ENCODE measurements at places on chromosomes 16 and 17.

- DNase-seq, result no peak
These were observed 44.1 kb downstream of the COG7 start for GRCh38 chr16:23408823-23409298.

- no peak for DNase-seq
These were observed 9.3 kb upstream of the VPS4A start for GRCh38 chr16:69301861-69302260.

DNA sequence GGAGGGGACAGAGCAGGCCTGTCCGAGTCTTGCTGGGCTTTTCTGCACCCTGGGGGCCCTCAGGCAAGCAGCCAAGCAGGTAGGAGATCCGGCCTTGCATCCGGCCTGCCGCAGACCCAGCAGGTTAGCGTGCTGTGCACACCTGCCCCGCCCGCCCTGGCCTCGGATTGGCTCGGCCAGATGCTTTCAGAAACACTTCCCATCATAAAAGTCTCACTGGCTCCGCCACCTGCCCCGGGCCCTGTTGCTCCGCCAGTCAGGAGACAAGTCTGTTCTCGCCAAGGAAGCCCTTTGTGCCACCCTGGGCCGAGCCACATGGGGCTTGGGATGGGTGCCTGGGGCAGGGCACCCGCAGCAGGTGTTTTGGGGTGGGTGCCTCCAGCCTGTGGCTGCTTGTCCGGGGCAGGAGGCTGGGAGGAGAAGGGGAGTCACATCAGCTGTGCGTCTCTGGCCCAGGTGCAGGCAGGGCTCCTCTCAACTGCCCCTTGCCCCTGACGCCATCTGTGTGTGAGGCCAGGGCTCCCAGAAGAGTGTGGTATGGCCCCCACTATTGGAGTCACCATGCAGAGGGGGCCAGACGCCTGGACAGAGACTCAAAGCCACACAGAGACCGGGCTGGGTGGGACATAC, 228.2 kb upstream of the GSE1 start:
- DNase-seq, result no peak

DNA sequence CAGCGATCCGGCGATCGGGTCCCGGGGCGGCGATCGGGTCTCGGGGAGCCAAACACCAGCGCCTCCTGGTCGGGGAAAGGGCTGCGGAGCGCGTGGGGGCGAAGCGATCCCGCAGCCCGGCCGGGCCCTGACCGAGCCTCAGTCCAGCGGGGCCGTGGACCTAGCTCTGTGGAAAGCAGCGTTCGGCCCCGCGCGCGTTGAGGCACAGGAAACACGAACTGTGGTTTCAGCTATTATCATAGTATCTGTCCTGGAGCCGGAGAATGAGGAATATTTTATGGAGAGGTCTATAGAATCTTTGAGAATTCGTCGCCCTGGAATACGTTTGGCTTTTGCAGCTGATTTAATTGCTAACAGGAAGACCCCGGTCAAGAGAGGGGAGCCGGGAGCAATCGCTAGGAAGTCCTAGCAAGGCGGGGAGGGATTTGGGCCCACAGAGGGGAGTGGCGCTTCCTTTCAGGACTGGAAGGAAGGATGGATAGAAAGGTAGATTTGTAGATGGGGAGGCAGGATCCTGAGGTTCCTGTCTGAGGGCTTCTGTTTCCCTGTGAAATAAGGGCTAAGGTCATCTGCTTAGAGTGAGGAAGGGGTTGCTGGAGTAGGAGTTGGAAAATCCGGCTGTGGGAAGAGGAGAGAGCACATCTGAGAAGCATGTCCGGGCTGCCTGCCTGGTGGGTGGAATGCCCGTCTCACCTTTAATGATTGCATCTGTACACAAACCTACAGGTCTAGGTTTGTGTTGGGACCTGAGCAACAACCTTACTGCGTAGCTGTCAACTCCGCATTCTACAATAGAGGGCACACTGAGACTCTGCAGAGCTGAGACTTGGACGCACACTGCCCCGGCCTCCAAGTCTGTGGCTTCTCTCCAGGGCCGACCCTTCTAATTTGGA, 770 bp downstream of the CCNF start:
- DNase-seq, result peak; percentile 75

DNA sequence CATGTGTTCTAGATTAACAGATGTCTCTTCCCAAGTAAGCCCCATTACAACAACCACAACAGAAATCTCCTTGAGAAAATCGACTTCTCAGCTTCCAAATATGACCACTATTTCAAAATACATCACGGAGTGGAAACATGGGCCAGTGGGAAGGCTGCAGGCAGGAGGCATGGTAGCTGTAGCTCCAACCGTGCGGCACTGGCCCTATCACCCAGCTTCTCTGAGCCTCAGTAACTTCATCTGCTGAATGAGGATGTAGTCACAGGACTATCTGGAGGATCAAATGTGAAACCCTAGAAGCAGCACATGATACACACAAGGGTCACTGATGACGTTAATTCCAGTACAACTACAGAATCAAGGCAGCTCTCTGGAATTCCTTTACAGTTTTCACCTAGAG, 112.2 kb downstream of the VPS53 start:
- DNase-seq, result no peak

DNA sequence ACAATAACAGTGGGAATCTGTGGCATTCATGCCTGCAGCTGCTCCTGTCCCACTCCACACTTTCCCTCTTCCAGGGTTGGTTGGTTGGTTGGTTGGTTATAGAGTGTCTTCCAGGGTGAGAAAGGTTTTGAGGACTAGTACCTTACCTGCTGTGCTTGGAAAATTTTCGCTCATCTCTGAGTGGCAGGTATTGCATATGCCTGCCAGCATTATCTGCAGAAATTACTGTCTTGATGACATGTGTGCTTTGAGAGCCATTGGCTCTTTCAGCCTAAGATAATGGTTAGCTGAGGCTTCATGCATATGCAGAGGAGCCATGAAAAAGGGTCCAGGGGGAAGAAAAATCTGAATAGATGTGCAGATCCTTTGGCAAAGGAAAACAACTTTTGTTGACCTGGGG, 131.8 kb downstream of the BCAS3 start:
- DNase-seq, result no peak

Data from OCI-LY7 (cell line).